ENCODE measurements at places on chromosomes 2 and 18. TPM values are rescaled to one million over a fixed set of nuclear protein-coding genes. Genes with fewer than 3 reads are reported as not detected.

Gene MFF
- 29.8 TPM for total RNA-seq

Gene DSG1
- total RNA-seq, result not detected

Gene GKN1
- 8.0 TPM for total RNA-seq

Gene SPHKAP
- total RNA-seq, result not detected

Gene GCKR
- 3.2 TPM for total RNA-seq

Gene MATN3
- not detected for total RNA-seq

Gene DAW1
- not detected for total RNA-seq

Gene REG3A
- total RNA-seq, result 59,927 TPM

Gene TWIST2
- total RNA-seq, result 1.4 TPM

Gene ALK
- total RNA-seq, result 0.06 TPM

Gene ADRA2B
- total RNA-seq, result 0.19 TPM

Gene FBXO48
- total RNA-seq, result 1.1 TPM

Gene C1QL2
- total RNA-seq, result not detected

Gene DDX18
- 19.4 TPM for total RNA-seq

Gene ANTXR1
- 6.5 TPM for total RNA-seq

Gene GYPC
- 40.1 TPM for total RNA-seq

Gene ANKRD30BL
- total RNA-seq, result not detected

Gene FRZB
- 0.69 TPM for total RNA-seq

Gene CIB4
- total RNA-seq, result not detected

Gene HRH4
- total RNA-seq, result not detected

Gene ZNF142
- total RNA-seq, result 8.6 TPM

Gene FOXI3
- not detected for total RNA-seq

Gene FAM110C
- total RNA-seq, result 10.1 TPM

Gene NEURL3
- total RNA-seq, result 8.6 TPM

Gene CDH7
- total RNA-seq, result not detected

Gene HAAO
- total RNA-seq, result 15.8 TPM

Gene ILKAP
- 17.4 TPM for total RNA-seq

Gene LIMS3
- total RNA-seq, result 1.9 TPM

Gene ATG4B
- 30.2 TPM for total RNA-seq

Gene DTNA
- total RNA-seq, result 32.2 TPM

Gene SLC14A1
- total RNA-seq, result 1.1 TPM

Gene FASTKD2
- 10.5 TPM for total RNA-seq

Gene GRB14
- 14.8 TPM for total RNA-seq

Gene KATNAL2
- total RNA-seq, result 1.3 TPM

Gene ALKAL2
- total RNA-seq, result 50.6 TPM

Gene SCTR
- 91.7 TPM for total RNA-seq

Gene PPP1R1C
- total RNA-seq, result 0.35 TPM

Gene TMEM37
- 11.1 TPM for total RNA-seq

Gene XDH
- 0.14 TPM for total RNA-seq

Gene CERS6
- 7.0 TPM for total RNA-seq

Gene CD8B
- 0.72 TPM for total RNA-seq

Gene SLC11A1
- 6.9 TPM for total RNA-seq

Gene EVA1A
- total RNA-seq, result 21.4 TPM

Data from pancreas (tissue), 10 donors.